Activated effector memory CD4-positive, alpha-beta T cell treated with anti-CD3 and anti-CD28 coated beads, Interleukin-2, amount 50 U/mL, for 16 hours (primary cell): ENCODE measurements at places on chromosomes 12 and 14.

DNA sequence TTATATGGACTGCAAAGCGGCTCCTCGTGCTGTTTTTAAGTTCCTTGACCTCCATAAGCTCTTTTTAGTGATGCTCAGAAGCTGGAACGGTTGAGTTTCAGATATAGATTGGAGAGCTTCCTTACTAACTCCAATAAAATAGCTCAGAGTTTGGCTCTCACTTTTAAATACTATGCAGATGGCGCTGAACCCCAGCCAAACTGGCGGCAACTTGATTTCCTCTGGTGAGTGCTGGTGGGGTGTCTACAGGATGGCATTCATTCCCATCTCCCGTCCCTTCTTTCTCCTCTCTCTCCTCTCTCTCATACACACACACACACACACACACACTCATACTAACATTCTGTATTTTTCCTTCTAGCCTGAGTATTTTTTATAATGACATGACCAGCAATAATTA is 346.3 kb downstream of the ETNK1 start:
- no peak for DNase-seq

DNA sequence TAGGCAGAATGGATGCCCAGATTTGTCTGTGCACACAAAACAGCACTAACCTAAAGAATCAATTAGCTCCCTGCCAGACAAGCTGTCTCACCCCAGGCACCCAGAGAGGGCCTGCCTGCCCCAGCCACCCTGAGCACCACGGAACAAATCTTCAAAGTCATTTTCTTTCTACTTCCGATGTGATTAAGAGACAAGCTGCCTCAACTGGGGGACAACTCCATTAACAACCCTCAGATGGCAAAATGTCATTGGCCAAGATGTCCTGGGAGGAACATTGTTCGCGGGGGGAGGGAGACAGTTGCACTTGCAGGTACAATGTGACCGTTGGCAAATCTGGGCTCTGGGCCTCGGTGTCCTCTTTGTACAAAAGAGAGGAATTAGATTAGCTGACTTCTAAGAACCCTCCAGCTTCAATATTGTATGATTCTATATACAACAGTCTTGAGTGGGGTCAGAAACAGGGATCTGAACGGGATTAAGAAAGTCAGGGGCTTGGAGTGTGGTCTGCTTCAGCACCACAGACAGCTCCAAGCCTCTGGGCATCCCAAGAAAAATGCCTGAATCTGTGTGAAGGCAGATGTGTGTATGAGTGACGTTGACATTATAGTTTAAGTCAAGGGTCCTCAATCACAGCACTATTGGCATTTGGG is 42.8 kb upstream of the CMKLR1 start:
- DNase-seq, result no peak

DNA sequence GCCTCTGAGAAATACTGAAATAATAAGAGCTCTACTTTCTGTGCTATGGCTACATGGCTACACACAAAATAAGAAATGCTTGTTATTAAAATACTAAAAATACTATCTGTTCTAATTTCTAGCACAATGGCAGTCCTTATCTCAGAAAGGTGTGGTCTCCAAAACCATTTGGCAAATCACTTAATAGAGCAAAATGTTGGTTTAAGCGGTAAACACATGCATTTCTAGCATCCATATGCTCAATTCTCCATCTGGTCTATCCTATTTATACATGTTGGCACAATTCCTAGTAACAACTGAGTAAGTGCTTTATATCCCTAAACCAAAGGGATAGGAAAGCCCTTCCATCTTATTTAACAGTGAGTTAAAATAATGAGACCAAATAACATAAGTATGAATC is 107.0 kb downstream of the PAPLN start:
- DNase-seq, result no peak

DNA sequence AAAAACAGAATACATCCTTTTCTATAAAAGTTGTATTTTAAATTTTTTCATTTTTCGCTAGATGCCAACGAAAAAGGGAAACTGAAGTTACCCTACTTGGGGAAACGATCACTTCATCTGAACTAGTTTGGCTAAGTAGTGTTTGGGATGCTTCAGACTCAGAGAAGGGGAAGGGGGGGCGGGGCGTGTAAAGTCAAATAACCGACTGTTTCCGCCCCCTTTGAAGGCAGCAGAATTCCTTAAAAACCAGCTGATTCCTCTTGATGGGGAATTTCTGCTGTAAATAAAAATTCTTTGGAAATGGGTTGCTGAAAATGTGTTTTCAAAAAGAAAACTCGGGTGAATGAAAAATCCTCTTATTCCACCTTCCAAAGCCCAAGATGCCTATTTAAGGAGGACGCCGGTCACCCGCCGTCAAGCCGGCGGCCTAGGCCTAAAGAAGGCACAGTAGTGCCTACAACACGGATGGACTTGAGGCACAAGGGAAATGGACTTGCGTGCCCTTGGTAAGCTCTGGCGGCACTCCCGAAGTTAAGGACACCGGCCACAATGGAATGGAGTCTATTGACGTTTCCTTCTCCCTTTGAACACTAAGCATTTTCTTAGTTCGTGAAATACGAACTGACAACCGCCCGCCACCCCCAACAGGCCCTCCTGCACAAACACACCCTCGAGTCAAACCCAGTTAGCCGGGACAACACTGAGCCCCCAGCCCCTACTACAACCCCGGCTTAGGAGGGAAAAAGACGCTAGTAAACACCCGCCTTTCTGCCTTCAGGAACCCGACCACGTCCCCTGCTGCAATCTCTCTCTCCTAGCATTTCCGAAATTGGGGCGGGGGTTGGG is 1.9 kb downstream of the ATXN2 start:
- DNase-seq, result peak; percentile 64

DNA sequence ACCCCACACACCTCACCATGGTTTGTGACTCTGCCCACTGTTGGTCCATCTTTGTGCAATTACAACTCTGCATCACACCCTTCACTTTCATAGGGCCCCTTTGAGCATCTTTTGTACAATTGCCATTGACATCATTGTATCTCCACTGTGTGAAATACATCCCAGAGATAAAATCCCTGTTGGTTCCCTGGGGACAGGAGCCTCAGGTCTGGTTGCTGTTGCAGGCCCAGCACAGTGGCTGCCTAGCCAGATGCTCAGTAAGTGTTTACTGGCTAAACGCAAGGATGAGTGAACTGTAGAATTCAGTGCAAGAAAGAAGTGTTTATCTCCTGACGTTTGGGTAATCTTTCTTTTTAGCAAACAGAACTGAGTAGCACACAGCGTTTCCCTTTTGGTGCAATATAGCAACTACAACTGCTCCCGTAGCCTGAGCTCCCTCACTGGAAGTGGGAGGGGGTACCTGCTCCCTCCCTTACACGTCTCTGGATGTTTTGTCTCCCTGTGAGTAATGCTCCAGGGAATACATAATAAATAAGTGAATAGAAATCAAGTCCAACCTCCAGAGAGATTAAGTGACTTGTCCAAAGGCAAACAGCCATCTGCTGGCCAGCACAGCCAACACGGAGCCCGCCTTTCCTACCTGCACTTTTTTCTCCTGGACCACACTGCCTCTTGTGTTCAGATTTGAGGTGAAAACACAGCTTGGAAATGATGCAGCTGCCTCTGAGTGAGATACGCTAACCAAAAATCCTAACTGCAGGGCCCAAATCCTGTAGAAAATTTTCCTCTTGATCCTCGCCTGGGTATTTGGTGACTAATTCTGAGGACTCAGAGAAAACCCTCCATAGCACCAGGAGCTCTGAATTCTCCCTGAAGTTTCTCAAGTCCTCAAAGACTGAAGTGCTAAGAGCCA is 27.4 kb downstream of the GALNT16 start:
- DNase-seq, result no peak

DNA sequence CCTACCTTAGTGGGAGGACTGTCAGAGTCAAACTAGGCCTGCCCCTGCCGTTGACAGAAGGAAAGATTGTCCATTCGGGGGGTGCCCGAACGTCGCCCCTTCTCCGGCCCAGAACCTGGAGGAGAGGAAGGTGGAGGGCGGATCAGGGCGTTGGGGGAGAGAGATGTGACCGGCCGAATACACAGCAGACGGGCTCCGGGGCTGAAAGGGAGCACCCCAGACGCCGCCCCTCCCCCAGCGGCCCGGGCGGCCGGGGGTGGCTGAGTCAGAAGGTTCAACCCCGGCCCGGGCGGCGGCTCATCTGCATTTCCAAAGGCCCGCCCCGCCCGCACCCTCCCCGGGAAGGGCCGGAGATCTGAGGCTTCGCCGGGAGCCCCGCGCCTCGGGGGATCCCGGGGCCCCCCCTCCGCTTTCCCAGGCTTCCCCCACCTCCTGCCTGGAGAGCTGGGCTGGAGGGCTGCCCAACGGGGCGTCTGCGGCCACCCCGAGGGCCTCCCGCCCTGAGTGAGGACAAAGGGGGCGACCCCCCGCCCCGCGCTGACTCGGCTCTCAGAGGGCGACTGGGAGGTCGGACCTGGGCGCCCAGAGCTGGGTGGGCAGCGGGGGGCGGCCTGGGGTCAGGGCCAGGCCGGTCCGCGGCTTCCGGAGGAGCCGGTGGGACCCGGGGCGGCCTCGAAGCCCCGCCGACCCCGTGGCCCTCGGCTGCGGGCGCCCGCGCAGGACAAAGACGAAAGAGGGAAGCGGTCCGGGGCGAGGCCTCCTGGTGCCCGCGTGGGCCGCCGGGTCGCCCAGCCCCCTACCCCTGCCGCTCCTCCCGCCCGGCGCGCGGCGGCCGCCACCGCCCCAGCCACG is 3.7 kb upstream of the SETD1B start:
- peak; percentile 93 for DNase-seq

GRCh38 chr14:101491841-101492240 is 69.5 kb upstream of the DIO3 start:
- peak; percentile 19 for DNase-seq

GRCh38 chr14:100586153-100586402 is 1.1 kb downstream of the BEGAIN start:
- DNase-seq, result no peak

- DNase-seq, result no peak
Observed at GRCh38 chr12:54661048-54661447, 12.9 kb upstream of the DCD start.

- peak; percentile 93 for DNase-seq
Observed at GRCh38 chr12:124771462-124772288, 92.0 kb downstream of the SCARB1 start.

- DNase-seq, result no peak
Observed at GRCh38 chr12:29616664-29617406, 119.3 kb upstream of the OVCH1 start.

GRCh38 chr12:120170631-120171030 is 23.9 kb downstream of the GCN1 start:
- DNase-seq, result no peak

DNA sequence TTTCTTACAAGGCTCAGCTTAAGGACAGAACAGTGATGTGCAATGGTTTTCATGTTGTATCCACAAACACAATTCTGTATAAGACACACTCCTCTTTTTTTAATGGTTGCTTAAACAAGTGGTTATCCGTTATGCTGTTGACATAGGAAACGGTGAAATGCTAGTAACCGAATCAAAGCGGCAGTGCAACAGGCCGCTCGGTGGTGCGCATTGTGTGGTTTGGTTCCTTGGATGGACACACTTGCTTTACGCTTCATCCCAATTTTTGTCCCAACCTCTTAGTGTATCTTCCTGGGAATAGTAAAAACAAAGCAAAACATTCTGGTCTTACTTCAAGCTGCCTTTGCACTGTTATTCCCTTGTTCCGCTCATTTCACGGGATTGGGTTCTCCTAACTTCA is 650 bp upstream of the PTGER2 start:
- DNase-seq, result no peak

- no peak for DNase-seq
Observed at GRCh38 chr12:132453361-132454192, 36.4 kb upstream of the FBRSL1 start.

- DNase-seq, result peak; percentile 49
Observed at GRCh38 chr12:109767991-109768900, 54.6 kb downstream of the FAM222A start.

- DNase-seq, result no peak
Observed at GRCh38 chr12:46825591-46826414, at the start of gene SLC38A4. SLC38A4 (minus strand) TSS chr12:46825997; CDS start chr12:46793071, 32,926 bp downstream.

- no peak for DNase-seq
Observed at GRCh38 chr12:92640691-92641090, 62.1 kb upstream of the PLEKHG7 start.

DNA sequence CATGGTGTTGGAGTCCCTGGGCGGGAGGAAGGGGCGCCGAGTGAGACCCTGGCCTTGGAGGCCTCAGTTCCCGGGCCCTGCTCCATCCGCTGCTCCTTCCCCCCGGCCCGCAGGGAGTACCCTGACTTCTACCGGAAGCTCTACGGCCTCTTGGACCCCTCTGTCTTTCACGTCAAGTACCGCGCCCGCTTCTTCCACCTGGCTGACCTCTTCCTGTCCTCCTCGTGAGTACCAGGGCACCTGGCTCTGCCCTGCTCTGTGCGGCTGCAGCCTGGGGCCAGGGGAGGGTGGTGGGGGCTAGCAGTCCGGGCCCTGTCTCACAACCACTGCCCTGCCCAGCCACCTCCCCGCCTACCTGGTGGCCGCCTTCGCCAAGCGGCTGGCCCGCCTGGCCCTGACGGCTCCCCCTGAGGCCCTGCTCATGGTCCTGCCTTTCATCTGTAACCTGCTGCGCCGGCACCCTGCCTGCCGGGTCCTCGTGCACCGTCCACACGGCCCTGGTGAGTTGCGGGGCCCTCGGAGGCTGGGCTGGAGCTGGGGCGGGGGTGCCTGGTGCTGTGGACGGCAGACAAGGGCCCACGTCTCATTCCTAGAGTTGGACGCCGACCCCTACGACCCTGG is 7.0 kb downstream of the NOC4L start:
- DNase-seq, result no peak

GRCh38 chr12:132617822-132618682 is 524 bp upstream of the P2RX2 start:
- no peak for DNase-seq

DNA sequence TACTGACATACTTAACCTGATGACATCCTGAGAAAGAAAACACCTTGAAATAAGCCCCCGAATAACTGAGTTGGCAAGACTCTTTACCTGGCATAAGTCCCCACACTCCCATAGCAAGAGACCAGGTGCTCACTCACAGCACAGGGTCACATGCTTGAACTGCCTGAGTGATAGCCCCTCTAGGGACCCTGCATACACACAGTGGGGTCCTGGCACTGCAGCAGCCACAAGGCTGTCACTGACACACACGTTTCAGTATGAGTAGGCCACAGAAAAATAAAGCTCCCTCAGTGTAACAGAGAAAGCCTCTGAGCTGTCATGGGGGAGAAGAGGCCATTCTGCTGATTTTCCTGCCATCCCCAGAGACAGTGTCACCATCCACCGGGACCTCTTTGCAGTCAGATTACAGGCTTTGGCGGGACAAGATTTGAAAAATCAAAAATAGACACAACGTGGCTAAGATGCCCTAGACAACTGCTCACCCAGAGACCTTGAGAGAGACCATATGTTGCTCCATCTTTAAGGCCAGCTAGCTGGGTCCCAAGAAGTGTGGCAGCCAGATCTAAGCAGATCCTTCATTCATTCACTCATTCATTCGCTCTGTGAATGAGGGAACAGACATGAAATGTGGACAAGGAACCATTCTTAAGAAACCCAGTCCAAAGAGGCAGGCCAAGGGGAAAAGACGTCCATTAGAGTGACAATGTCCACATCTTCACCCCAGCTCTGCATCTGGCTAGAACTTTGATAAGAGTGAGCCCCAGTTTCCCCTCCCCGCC is 1.6 kb downstream of the SCARB1 start:
- DNase-seq, result no peak
